ENCODE measurements at places on chromosomes 13 and 19.

DNA sequence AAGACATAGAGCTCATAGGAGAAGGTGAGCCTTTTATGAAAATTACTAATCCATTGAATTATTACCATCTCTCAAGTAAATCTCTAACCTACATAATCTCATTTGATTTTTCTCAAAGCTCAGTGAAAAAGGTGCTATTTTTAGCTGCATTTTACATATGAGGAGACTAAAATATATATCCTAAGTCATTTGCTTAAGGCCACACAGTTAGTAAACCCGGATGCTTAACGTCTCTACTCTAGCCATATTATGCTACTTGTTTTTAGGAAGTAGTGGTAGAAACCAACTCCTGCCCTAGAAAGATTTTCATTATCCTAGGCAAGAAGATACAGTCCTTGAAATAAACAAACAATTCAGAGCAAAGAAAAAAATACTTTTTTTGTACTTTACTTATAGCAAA lies 108.9 kb downstream of the RBM26 start:
- no peak for DNase-seq

DNA sequence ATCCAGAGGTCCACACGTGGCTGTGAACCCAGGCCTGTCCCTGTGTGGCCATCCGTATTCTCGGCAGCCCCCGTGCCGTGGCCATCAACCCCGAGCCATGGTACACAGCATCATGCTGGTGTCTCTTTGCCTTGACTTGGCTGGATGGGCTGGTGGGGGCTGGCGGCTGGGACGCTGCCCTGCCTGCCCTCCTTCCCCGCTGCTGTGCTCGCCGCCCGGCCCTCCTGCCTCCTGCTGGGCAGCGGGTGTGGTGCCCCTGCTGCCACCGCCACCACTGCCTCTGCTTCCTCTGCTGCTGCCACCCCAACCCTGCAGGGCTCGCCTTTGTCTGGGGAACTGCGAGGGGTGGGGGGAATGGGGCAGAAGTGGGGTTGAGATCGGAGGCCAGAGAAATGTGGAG lies 19.7 kb upstream of the EHD2 start:
- DNase-seq: no peak

DNA sequence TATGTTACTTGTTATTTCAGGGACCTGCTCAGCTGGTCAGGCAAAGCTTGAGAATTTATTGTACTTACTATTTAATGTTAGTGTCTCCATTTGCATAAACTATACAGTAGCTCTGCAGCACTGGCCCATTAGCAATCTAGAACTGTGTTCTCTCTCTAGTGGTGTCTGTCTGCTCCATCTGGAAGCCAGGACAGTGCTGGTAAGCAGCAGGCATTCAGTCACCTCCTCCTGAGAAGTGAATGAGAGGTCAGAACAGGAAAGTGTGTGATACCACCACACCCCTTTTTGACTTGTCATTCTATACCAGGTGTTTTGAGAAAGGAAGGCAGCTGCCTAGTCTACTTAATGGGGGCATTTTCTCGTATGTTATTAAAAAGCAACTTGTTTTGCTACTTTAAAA lies 3.9 kb downstream of the COG3 start:
- no peak for DNase-seq

DNA sequence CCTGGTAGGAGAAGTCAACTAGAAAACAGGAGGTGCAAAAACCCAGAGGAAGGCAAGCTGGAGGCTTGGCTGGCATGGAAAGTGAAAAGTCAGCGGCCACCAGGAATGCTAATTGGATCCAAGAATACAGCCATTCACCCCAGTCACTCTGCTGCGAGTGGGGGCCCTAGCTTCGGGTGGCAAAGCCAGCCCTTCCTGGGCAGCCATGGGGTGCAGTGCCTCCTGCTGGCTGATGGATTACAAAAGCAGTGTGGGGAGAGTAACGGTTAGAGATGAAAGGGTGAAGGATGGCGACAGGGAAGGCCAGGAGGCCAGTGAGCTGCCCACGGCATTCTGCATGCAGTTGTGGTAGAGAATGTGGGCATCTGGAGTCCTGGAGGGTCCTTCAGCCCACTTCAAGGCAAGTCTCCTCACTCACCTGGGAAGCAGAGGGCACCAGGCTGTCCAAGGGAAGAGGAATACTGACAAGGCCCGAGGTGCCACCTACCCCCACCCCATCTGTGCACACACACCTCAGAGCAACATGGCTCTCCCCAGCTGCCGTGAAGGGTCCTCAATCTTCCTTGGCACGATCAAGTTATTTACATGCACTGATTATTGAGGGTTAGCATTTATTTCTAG lies 20.3 kb upstream of the EPHX3 start:
- peak; percentile 17 for DNase-seq

GRCh38 chr13:77359171-77359570 lies 32.3 kb upstream of the MYCBP2 start:
- DNase-seq: no peak

DNA sequence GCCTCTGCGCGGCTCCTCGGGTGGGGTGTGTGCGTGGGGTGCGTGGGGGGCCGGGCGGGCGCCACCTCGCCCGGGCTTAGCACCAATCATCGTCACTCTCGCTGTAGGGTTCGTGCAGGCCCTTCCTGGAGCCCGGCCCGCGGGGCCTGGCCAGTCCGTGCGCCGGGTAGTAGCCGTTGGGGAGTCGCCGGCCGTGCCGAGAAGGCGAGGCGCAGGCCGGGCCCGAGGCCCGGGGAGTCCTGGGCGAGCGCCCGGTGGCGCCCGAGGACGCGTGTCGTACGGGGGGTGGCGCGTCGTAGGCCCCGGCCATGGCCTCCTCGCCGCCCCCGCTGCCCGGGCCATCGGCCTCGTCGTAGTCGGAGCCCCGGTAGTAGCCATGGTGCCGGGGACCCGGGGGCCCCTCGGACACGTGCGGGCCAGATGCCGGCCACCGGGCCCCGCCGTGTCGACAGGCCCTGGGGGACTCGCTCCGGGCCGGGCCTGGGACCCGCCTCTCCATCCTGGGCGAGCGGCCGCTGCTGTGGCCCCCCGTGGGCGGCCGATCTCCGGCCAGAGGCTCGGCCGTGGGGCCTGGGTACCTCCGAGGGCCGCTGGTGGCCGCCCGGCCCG lies 57.1 kb downstream of the IER2 start:
- no peak for DNase-seq

DNA sequence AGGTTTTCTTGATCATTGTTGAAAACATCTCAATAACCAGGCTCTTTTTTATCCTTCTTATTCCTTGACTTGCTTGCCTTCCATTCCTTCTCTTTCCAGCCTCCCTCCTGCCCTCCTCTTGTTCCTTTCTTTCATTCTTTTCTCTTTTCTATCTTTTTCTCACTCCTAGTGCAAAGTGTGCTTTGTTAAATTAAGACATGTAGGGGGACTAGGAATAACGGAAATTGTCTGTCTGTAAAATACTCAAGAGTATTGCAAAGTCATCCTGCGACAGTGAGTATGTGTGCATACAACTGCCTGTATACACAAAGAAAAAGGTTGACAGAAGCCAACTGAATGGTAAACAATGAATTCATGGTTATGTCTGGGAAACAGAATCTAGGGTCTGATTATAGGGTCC lies 70.1 kb downstream of the LRRC63 start:
- DNase-seq: no peak

DNA sequence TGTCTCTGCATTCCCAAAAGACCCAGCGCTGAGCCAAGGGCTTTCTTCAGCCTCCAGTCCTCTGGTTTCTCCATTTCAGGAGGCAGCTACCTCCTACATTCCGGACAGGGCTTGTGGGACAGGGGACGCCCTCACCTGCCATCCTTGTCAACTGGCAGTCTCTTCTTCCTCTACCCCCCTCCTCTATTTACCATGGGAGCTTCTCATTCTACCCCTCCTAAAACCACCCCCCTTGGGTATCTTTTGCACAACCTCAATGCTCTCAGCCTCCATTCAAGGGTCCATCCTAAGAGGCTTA lies 43.8 kb downstream of the ZNF93 start:
- DNase-seq: no peak

DNA sequence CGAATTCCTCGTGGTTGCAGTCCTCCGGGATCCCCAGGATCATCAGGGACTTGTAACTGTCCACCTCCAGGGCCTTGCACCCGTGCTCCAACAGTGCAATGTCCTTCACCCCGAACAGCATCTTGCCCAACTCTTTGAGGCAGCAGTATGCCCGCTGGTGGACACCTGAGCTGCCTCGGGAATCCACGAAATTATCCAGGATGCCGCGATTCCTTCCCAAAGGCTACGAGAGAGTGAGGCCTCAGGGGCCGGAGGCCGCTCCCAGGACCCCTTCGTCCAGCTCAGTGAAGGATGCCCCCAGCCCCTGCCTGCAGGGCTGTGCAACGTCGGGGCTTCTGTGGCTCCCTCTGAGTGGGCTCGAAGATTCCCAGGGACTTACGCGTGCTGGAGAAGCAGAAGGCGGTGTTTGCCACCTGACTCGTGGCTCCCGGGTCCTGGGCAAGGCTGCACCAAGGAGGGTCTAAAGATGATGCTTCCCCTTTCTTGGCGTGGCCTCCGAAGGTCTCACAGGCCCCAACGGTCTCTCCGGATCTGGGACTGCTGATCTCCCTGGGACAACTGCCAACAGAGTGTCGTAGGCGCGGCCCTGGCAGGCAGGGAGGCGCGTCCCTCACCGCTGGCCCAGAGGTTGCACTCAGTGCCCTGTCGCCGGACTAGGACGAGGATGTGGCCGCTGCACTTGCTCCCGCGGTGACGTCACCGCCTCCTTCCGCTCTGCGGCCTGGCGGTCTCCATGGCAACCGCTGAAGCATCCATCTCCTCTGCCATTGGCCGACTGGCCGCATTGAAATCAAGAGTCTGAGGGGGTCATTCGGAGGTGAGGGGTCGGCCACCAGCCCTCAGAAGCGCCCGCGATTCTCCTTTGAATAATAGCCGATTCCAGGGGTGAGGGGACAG lies at the start of gene PNMA8C:
TSS of gene PNMA8C (minus strand) at position 698 of the 897 bp plus-strand sequence. CDS start at position 121, 577 bp downstream.
- DNase-seq: peak; percentile 48

- no peak for DNase-seq
These were observed 13.7 kb downstream of the LGALS7 start for GRCh38 chr19:38759590-38760003.

DNA sequence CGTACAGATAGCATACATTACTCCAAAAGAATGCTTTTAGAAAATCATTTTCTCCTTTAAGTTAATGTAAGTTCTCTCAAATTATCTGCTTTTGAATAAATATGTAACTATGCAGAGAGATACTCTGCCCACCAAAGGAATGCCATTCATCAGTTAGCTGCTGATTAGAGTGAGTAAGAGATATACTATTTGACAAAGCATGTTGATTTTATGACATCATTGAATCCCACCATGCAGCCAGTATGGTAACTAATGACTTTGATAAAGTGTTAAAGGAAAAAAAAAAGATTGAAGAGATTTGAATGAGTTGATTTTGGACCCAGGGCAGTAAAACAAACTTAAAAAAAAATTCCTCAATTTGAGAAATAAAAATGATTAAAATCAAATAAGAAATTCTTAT lies 521.5 kb downstream of the SLITRK6 start:
- DNase-seq: peak; percentile 60

DNA sequence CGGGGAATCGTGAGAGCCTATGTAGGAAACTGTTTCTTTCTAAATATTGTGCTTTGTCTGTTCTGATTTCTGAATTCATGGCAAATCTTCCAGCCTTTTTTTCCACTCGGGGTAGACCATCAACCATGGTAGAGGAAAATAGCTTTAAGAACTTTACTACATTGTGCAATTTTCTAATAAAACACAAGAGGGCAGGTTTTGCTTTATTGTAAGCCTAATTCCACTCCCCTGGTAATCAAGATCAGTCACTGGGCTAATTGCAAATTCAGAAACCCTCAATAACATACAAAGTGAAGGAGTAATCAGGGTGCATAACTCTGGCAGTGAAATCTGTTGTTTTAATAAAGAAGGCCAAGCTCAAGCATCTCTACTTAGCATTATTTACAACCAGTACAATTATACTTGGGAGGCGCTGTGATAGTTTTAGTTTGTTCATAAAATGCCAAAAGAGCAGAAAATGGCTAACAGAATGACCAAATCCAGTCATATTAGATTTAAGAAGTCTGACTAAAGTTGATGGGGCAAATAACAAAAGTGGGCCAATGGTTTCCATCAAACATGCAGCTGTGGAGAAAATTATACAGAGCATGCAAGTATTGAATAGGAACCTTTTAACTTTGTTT lies 43.8 kb downstream of the DCT start:
- DNase-seq: peak; percentile 55

GRCh38 chr13:43305416-43305815 lies 282.0 kb downstream of the DNAJC15 start:
- no peak for DNase-seq

GRCh38 chr13:32039056-32039455 lies 7.5 kb downstream of the FRY start:
- no peak for DNase-seq

GRCh38 chr13:89749888-89750287 lies 1597.6 kb upstream of the MIR17HG start:
- peak; percentile 8 for DNase-seq

- DNase-seq: peak; percentile 54
These were observed 205.1 kb upstream of the STARD13 start for GRCh38 chr13:33490461-33491327.

- DNase-seq: no peak
These were observed 5.9 kb upstream of the HOMER3 start for GRCh38 chr19:18946918-18947317.

DNA sequence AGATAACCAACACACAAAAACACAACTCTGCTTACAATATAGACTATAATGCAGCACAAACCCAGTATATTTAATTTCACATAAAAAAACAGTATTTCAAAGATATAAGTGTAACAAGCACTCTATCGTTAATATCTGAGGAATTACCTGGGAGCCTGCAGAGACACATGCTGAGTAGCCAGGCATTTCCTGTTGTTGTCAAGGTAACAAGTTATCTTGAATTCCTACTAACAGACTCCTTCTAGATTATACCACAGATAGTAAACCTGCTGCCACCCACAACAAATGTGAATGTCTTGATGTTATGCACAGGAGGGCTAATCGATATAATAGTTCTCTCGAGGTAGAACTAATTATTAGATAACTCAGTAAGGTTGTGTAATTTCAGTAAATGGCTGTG lies 826.0 kb upstream of the PRR20A start:
- no peak for DNase-seq
